ENCODE measurements at places on chromosomes 7 and 10. TPM values are rescaled to one million over a fixed set of nuclear protein-coding genes. Genes with fewer than 3 reads are reported as not detected.
A peak's percentile ranks its signal among the peaks of the same experiment; 100 is the strongest.

DNA sequence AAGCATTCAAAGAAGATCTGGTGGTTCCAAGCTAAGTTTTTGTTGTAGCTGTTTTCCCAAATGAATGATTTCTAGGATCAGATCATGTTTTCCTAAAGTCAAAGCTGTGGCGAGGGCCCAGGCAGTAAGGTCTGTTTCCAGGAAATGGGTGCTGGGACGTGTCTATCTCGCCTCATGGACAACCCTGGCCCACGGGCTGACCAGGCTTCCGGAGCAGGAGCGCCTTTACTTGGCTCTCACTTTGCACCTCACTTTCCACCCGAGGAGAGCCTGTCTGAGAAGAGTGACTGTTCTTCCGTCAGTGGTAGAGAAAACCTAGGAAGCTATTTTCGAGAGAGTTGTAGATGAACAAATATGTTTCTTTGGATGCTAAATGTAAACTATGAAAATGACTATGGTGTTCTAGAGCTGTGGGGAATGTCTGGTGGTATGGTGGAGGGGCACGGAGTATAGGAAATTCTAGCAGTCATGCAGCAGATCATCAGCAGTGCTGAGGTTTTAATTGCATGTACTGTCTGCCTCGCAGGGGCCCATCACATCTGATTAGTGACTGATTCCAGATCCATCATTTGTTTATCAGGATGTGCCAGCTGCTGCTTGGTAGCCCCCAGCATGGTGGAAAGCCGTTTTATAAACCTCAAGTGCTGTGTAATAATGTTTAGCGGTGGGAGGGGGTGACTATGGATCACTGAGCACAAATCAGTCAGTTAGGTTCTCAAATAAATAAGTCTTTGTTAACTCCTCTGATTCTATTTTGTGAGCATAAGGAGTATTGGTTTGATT lies 66.6 kb downstream of the VWC2 start:
- no peak for DNase-seq

DNA sequence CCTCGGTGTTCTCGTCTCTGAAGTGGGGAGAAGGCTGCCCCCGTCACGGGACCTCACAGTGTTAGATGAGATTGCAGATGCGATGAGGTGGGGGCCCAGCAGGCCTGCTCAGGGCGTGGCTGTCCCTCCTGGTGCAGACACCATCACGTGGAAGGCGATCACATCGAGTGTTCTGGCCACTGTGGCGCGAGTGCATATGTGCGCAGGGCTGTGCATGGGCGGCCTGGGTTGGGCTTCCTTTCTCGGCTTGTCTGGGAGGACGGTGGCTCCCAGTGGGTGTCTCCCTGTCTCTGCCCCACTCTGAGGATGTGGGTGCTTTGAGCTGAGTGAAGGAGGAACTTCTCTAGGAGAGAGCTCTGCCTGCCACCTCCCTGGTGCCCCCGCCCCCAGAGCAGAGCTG lies 83.1 kb downstream of the LHPP start:
- DNase-seq, result no peak

The VPS37D gene
- total RNA-seq, result 3.0 TPM

DNA sequence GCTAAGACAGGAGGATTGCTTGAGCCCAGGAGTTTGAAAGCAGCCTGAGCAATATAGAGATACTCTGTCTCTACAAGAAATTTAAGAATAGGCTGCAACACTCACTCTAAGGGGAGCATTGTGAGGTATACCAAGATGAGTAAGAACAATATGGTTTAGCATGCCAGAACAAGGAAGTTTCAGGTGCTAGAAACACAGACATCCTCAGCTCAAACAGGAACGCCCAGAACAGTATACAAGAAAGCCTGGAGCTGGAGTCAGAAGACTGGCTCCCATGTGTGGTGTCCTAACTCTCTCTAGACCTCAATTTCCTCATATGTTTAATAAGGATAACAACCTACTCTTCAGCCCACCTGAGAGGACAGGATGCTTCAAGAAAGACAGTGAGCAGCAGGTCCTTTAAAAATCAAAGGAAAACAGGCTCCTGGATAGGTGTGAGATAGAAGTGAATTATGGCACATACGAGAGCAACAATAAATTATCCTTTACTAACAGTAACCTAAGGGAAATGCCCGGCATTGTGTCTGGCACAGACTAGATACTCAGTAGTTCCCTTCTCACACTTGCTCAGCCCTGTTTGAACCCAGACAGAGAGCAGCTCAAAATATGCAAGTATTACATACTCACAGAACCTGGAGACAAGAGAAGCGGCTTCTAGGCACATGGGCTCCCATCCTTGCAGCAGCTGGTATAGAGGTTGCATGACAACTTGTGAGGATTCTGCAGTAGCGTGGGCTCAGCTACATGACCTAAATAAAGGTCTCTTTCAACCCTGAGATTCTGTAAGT lies 45.4 kb downstream of the KAT6B start:
- no peak for DNase-seq

- DNase-seq, result peak; percentile 89
Observed at GRCh38 chr7:44767912-44768627, 19.4 kb downstream of the ZMIZ2 start.

GRCh38 chr7:106365252-106366005 lies 80.6 kb upstream of the NAMPT start:
- DNase-seq, result peak; percentile 31

- peak; percentile 32 for DNase-seq
Observed at GRCh38 chr7:133253519-133253875, 619 bp downstream of the EXOC4 start.

The KIF11 gene
- total RNA-seq, result 11.9 TPM

GRCh38 chr10:308101-308500 lies 172.8 kb downstream of the ZMYND11 start:
- DNase-seq, result no peak

DNA sequence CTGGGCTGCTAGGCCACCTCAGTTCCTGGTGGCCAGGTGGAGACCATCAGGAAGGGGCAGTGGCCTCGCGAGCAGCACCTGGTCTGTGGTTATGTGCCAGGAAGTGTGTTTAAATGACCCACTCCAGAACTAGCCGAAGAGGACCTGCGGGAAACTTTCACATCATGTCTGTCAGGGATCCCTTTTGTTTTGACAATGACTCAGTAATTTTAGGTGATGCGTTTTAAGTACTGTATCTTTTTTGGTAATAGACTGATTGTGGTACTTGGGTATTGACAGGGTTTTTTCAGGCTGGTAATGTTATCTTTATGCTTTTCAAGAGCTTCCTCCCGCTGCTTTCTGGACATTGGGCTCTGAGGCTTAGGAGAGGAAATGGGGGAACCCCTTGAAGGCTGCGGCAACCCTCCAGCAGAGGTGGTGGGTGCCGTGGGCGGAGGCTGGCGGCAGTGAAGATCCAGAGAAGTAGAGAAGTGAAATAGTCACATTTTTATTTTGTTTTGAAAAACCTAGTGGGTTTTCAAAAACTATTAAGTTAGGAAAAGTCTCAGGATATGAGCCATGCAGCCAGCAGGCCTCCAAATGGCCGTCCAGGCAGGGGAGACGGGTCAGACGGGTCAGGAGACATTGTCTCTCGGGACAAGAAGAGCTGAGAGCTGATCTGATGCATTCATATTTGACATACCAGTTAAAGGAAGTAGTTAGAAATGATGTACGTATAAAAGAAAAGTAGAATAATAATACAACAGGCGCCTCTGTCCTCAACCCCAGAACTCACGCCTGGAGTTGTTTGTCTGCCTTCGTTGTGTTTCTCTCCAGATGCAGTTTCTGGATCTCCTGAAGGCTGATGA lies 27.7 kb downstream of the PPP2R2D start:
- peak; percentile 30 for DNase-seq

- DNase-seq, result no peak
Observed at GRCh38 chr10:63763744-63764143, 242.5 kb downstream of the REEP3 start.

- no peak for DNase-seq
Observed at GRCh38 chr7:85133006-85133405, 53.9 kb downstream of the SEMA3D start.

GRCh38 chr10:100186253-100187212 lies 704 bp upstream of the ERLIN1 start:
- DNase-seq, result peak; percentile 60

DNA sequence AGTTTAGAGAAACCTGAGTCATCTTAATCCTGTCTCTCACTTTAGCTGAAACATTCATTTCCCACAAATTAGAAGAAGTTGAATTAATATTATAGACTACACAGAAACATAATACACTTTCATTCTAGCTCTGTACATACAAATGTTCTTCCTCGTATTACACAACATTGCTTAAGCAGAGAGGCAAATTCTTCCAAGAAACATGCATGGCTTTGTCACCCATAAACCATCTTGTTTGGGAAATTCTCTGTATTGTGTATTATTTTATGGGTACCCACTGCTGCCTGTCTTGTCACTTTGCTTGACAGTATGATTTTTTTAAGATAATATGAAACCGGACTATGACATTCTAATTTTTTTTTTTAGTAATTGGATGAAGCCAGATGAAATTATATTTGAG lies 104.0 kb downstream of the SRI start:
- DNase-seq, result no peak

The TACR2 gene
- total RNA-seq, result under 0.01 TPM

DNA sequence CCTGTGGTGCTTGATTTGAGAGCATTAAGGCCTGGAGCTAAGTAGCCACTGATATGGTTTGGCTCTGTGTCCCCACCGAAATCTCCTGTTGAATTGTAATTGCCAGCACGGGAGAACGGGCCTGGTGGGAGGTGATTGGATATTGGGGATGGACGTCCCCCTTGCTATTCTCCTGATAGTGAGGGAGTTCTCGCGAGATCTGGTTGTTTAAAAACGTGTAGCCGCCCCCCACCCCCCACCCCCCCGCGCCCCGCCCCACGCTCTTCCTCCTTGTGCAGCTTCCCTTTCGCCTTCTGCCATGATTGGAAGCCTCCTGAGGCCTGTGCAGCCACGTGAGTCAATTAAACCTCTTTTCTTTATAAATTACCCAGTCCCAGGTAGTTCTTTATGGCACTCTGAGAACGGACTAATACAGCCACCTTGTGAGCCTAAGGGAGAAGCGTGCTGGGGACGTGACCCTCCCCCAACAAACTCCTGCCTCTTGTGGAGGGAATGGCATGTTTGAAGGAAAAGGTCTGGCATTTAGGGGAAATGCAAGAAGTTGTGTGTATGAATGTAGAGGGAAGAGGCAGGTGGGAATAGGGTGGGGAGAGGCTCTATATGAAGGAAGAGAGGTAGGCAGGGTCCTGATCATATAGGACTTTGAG lies 118.0 kb upstream of the KMT2C start:
- DNase-seq, result no peak

The FUOM gene
- 7.3 TPM for total RNA-seq

DNA sequence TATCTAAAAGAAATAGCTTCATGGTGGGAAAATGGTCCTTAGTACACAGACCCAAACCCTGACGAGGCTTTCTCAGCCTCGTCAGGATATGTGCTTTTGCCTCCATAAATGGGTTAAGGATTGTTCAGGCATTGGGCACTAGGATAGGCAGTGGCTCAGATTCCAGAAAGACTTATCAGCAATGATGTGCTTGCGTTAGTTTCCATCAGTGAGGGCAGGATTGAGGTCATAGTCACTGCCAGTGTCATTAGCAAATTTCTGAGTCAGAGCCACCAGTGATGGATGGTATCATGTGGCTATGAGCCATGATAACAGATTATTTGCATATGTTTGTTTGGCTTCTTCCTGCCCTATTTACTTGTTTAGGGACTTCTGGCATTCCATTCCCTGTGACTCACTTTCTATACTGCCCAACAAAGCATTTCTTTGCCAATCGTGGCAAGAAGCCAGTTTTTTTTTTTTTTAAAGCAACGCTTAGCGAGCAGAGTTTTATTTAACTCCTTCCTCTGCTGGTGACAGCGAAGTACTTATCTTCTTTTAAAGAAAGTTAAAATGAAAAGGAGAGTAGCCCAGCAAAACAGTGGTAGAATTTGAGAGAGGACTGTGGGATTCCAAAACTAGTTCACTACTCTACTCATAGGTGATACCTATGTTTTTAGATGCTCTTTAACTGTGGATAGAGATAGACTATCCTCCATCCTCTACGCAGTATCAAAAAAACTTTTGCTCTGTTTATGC lies 44.4 kb downstream of the MYPN start:
- peak; percentile 93 for DNase-seq

DNA sequence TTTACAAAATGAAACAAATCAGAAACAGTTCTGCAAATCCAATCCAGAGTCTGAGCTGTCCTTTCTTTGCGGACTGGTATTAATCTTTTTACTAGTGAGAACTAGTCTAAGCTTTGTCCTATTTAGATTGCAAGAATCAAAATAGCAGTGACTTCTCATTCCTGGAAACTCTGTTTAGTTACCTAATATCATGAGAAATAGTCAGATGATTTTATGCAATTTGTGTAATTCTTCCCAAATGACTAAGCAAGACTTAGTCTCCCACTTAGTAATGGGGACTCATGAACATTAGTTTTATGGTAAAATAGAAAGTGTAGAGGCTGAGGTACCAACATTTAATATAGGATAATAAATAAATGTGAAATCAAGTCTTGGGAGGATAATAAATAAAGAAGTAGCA lies 341.3 kb downstream of the DNAJB9 start:
- DNase-seq, result no peak

GRCh38 chr7:78226059-78226719 lies 427.6 kb downstream of the PHTF2 start:
- peak; percentile 12 for DNase-seq

- DNase-seq, result peak; percentile 89
Observed at GRCh38 chr10:10526846-10527245, 490.8 kb upstream of the CELF2 start.

DNA sequence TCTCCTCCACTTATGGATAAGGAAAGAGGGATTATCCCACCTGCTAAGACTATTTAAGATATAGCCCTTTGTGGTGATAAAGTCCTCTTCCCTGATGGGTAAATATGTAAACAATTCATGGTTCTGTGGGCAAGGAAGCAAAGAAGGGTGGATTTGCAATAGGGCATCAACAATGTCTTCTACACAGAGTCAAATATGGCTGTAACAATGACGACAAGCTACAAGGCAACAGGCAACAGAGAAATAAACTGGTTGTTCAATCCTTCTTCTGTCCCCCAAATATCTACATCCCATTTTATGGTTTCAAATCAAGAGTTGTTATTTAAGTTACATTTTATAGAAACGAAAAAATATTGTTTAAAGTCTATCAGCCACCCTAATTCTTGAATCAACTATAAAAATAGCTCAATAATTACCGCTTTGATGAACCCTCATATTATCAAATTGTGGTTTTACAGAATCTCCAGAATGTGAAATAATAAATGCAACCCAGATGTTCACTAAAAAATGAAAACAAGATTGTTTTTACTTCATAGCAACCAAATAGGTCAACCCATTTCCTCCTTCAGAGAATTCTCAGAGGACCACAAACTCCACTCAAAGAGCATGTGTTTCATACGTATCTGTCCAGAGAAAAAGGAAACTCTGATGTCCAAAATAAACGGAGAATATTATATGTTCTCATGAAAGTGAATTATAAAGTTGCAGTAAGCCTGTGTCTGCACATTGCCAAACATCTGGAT lies 13.8 kb downstream of the CYTH3 start:
- peak; percentile 93 for DNase-seq

- DNase-seq, result no peak
Observed at GRCh38 chr10:32161586-32161985, 105.4 kb upstream of the KIF5B start.

The ZNF25 gene
- 11.3 TPM for total RNA-seq

- DNase-seq, result peak; percentile 95
Observed at GRCh38 chr7:74587435-74588126, 69.9 kb upstream of the GTF2I start.

- no peak for DNase-seq
Observed at GRCh38 chr10:122988501-122988900, 8.3 kb downstream of the PSTK start.

GRCh38 chr10:77177589-77177988 lies 460.0 kb downstream of the KCNMA1 start:
- DNase-seq, result no peak

Data from fibroblast of villous mesenchyme (primary cell).